EL (cell line): ENCODE measurements at places on chromosomes 7 and 10.

DNA sequence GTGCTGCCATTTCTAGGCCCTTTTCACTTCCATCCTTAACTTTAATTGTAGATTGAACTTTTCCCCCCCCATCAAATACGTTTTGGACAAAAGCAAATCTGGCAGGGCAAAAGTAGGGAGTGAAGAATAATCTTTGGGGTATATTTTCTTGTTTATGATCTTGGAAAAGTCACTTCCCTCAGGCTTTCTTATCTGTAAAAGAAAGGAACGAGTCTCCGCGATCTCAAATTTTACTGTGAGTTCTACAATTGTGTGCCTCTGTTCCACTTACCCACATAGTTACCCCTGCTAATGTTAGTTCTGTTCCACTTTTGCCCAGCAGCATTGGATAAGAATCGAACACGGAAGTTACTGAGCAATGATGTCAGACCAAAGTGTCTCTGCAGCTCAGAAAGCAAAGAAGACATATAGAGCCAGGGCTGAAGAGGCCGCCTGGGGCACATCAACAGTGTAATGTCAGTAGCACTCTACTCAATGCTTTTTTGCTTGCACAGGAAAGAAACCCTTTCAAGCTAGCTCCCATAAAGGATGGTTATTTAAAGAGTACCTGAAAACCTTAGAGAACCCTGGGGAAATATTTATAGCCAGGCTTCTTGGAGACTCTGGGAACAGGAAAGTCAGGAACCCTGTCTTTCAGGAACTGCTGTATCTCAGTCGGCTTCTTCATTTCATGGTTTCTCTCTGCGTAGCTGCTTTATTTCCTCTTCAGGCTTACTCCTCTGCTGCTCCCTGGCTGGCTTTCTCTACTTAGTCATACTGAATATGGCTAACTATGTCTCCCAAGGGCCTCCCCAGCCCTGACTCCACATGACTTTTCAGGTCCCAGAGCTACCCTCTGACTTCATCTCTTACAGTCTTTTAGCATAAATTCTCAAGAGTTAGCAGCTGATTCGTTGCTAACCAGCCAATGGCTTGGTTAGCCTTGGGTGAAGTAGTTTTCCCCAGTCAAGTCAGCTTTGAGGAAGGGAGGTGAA is 123.7 kb upstream of the FAM3C start:
- no peak for DNase-seq

DNA sequence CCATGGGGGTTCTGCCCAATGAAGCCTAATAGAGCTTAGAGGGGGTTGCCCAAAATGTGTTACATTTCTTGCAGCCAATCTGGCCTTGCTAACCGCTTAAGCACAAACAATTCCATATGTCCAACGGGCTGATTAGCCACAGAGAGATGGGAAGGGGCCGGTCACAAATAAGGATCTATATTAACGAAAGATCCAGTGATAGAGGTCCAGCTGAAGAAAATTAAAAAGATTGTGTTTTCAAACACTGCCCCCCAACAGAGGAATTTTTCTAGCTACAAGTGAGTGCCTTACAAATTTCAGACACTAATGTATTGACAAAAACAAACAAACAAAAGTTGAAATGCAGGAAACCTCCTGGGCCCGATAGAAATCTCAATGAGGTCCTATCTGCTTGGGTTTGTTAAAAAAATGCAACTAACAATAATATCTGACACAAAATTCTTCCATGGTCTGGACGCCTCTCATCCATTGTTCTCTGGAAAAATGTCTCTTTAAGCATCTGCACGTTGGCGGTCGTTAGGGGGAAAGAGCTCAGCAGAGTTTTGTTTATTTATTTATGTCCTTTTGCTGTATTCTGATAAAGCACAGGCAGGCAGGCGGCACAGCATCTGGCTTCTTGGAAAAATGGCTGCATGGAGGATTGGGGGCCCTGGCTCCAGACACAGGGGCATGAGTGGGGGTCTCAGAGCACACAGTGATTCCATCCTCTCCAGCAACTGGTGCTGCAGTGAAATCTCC is 402.0 kb downstream of the RPS24 start:
- no peak for DNase-seq

GRCh38 chr7:72020311-72020710 is 391.8 kb downstream of the CALN1 start:
- no peak for DNase-seq

DNA sequence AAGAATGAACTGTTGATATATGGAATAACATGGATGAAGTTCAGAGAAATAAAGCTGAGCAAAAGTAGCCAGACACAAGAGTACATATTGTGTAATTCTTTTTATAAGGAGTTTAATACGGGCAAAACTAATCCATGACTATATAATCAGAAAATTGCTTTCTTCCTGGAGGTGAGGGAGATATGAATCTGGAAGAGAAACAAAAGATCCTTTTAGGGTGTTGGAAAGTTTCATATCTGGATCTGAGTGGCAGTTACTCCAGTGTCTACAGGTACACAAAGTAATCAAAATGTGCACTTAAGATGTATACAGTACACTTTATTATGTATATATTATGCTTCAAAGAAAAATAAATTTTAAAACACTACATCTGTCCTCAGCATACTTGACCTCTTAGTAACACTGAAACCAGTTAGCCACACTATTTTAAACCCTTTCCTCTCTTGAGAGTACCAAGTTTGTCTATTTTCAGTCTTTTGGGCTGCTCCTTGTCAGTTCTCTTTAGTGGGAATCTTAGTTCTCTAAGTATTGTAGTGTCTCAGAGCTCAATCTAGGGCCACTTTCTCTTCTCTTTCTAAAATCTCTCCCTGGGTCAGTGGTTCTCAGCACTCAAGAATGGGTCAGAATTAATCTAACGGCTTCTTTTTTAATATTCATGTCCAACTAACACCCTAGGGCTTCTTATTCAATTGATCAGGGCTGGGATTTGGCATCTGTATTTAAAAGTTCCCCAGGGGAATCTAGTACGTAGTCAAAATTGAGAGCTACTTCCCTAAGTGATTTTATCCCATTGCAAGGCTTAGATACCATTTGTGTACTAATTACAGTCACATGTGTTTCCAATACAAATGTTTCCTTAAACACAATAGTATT is 4.3 kb upstream of the LIPF start:
- peak; percentile 23 for DNase-seq

GRCh38 chr7:109873296-109873695 is 1217.6 kb upstream of the LRRN3 start:
- no peak for DNase-seq

DNA sequence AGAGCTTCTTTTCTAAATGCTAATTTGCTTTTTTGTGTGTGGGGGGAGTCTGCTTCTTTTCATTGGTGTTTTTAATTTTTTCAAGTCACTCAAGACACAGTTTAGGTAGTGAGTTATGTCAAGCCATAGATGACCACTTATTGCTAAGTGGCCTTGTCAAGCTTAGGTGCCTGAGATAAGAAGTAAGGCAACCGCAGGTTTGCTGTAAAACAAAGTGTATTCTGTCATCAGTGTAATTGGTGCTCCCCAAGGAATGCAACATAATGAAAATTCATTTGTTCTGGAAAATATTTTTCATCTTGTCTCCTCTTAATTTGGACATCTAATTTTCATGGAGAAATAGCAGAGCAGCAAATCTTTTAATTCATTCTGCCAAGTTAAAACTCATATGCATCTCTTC is 249.6 kb downstream of the EXOC4 start:
- no peak for DNase-seq

DNA sequence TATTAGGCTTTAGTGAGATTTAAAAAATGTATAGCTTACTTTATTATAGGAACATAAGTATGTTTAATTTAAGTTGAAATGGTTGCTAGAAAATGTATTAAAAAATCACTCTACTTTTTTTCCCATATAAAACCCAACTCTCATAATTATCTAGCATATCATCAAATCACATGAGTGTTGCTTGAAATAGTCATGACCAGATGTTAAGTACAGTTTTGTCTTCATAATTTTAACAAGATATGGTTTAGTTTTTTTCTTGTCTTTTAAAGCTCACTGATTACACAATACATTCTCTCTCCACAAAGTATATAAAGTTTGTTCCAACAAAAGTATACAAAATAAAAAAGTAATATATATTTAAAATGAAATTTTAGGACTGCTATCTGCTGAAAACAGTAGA is 82.8 kb downstream of the HGF start:
- no peak for DNase-seq

DNA sequence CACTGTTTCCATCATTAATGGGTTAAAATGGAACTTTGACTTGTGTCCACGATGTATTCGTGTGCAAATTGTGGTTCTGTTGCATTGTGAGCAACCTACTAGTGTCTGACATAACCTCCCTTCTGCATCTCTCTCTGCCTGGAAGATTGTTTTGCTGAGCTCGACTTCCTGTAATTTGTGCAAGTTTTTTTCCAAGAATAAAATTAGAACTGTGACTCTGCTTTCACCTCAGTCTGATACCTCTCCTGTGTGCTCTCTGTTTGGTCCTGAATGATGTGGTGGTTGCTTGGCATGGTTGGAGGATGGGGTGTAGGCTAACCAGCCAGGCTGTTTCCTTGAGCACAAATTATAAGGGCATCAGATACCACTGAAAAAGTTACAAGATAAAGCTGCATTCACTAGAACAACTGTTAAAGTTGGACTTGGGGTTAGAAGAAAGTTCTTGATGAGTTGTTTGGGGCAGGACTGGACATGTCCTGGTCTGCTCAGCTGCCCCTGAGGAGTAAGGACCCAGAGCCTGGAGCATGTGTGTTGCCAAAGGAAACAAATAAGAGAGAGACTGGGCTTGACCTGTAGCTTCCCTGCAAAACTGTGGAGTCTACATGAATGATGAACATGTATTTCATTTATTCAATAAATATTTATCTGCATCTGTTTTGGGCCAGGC is 1.9 kb upstream of the VOPP1 start:
- DNase-seq: no peak

DNA sequence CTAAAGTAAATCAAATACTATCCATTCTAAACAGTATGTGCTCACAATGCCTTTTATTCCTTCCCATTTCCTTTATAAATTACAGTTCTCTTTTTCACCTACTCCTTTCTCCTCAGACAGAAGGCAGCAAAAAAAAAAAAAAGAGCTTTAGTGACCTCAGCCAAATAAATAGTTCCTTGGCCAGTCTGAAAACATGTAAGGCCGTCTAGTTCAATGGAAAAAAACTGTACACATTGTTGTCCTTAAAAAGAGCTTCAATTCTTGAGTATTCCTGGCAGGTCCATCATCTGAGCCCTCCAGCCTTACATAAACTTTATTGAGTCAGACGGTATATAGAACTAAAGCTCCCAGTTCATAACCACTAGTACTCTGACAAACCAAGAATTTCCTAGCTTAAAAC is 185.4 kb downstream of the CACNA2D1 start:
- DNase-seq: no peak

DNA sequence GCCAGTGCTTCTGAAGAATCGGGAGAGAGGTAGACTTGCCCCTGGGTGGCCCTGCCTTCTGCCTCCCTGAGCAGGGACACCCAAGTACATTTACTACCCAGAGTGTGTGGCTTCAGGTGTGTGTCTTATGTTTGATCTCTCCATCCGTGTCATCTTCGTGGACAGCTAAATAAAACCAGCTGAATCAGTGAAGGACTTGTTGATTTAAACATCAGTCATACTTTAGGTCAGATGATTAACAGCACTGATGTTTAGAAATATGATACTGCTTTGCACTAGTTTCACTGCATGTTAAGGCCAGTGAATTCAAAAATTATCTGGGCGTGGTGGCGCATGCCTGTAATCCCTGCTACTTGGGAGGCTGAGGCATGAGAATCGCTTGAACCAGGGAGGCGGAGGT is 4.0 kb downstream of the MTG1 start:
- no peak for DNase-seq

DNA sequence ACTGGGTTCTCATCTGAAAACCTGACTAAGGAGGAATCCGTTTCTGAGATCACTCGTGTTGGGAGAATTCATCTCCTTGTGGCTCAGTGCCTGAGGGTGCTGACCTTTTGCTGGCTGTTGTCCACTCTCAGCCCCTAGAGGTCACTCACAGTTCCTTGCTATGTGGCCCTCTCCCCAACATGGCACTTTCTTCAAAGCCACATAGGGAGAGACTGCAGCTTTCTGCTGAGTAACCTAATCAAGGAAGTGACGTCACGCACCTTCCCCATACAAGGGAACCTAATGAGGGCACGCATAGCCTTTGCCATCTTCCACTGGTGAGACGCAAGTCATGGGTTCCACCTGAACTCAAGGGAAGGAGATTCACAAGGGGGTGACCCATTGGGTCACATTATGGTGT is 23.2 kb downstream of the STEAP1B start:
- no peak for DNase-seq

DNA sequence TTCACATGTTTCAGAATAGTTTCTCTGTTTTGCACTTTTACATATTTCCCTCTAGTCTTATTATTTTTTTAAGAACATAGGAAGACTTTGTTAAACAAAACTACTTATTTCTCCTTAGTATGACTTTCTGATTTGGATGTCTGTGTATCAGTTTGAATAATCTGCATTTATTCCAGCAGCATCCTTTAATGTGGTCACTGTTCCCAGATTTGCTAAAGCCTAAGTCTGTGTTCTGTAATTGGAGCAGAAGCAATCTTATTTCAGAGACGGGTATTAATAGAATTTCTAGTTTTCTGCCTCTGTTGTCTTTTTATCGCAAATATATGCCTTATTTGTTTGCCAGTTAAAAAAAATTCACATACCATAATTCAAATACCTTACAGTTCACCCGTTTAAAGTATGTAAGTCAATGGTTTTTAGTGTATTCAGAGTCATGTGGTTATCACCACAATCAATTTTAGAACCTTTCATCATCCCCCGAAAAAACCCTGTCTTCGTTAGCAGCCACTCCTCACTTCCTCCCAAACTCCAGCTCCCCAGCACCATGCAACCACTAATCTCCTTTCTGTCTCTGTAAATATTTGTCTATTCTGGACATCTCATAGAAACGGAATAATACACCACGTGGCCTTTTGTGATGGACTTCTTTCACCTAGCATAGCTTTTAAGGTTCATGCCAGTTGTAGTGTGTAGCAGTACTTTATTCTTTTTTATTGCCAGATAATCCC is 58.7 kb downstream of the INPP5F start:
- DNase-seq: no peak

GRCh38 chr7:79347351-79347750 is 106.1 kb downstream of the MAGI2 start:
- DNase-seq: no peak

DNA sequence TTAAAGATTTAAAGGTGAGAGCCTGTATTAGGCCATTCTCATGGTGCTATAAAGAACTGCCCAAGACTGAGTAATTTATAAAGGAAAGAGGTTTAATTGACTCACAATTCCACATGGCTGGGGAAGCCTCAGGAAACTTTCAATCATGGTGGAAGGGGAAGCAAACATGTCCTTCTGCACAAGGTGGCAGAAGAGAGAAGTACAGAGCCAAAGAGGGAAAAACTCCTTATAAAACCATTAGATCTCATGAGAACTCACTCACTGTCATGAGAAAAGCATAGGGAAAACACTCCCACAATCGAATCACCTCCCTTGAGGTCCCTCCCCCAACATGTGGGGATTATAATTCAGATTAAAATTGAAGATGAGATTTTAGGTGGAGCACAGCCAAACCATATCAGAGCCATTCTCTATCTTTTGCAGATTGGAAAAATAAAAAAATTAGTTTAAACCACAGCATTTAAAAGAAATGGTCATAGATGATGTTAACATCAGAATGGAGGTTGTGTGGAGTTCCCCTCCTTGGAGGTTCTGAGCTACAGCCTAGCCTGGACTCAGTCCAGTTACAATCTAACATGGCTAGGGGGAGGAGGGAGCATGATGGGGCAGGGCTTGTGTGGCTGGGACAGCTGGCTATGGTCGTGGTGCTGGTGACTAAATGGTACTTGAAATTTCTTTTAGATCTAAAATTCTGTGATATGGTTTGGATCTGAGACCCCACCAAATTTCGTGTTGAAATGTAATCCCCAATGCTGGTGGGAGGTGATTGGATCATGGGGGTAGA is 33.1 kb downstream of the GSTO2 start:
- DNase-seq: no peak
